ENCODE measurements at places on chromosomes 3 and 15.

- DNase-seq = no peak
Observed at GRCh38 chr15:101486696-101487459, 2.6 kb downstream of the PCSK6 start.

GRCh38 chr15:35737441-35737840, 191.5 kb upstream of the DPH6 start:
- no peak for DNase-seq

DNA sequence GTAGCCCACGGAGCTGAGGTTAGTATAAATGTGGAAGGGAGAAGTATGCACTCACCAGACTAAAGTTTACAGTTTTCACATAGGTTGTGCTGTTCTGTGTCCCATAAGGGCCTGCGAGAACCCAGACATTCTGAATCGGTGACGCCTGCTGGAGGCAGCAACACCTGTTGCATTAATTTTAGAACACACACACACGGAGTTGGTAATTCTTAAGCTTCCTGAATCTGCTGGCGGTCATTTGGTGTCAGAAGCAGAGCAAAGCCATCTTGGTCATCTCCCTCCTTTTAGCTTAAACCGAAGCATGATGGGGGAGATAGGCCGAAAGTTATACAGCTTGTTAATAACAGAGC, 41.1 kb upstream of the AP3B2 start:
- DNase-seq = no peak

- DNase-seq = no peak
Observed at GRCh38 chr3:33392703-33393125, 47.5 kb downstream of the UBP1 start.

- DNase-seq = no peak
Observed at GRCh38 chr3:43373560-43373928, 87.2 kb downstream of the SNRK start.

DNA sequence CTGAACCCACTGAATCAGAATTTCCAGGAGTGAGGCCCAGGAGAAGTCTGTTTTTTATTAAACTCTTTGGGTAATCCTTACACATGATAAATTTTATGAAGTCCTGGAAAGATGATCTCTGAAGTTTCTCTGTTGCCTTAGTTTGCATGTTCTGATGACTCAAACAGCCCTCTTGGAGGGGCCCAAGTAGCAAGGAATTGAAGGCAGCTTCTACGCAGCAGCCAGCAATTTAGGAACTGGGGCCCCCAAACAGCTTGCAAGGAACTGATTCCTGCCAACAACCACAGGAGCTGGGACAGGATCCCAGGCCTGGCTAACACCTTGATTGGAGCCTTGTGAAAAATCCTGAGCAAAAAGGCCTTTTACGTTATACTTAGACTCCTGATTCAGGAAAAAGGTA, 5.4 kb upstream of the ACP3 start:
- no peak for DNase-seq

- no peak for DNase-seq
Observed at GRCh38 chr15:90393040-90393439, 5.0 kb downstream of the IQGAP1 start.

DNA sequence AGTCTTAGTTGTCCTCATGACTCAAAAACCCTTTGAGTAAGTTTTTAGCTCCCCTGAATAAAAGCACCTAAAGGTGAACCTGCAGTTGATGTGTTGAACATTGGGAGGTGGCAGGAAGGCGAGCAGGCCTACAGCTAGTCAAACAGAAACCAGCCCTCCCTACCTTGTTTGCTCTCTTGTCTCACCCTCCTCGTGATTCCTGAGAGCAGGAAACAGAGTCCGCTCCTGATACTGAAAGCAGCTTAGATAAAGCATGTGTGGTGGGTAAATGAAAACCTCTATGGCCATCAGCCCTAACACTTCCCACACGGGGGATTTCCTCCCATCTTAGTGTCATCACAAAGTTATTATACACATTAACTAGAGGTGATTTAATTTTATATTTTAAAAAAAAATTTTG, 21.8 kb upstream of the CLDN18 start:
- DNase-seq = no peak

DNA sequence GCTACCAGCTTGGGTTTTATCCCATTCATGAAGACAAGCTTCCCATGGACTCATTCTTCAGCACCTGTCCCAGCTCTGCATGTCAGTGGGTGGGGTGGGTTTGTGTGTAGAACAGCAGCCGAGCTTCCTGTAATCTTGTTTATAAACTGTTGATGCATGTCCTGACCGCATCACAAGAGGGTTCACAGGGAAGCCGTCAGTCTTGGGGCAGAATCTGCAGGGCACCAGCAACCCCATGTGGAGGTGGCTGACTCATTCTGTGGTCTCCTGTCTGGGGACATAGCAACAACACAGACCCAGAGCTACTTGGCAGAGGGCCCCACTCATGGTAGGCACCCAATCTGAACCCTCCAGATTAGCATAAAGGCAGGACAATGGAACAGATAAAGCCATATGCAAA, 35.6 kb downstream of the DAPK2 start:
- peak; percentile 83 for DNase-seq

- DNase-seq = no peak
Observed at GRCh38 chr3:179421500-179421899, 29.8 kb downstream of the GNB4 start.

DNA sequence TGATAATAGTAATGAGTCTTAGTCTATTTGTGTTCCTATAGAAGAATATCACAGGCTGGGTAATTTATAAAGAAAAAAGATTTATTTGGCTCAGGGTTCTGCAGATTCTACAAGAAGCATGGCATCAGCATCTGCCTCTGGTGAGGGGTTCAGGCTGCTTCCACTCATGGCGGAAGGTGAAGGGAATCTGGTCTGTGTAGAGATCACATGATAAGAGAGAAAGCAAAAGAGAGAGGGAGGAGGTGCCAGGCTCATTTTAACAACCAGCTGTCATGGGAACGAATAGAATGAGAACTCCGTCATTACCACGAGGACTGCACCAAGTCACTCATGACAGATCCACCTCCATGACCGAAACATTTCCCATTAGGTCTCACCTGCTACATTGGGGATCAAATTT, 664.0 kb upstream of the SGO1 start:
- DNase-seq = no peak

DNA sequence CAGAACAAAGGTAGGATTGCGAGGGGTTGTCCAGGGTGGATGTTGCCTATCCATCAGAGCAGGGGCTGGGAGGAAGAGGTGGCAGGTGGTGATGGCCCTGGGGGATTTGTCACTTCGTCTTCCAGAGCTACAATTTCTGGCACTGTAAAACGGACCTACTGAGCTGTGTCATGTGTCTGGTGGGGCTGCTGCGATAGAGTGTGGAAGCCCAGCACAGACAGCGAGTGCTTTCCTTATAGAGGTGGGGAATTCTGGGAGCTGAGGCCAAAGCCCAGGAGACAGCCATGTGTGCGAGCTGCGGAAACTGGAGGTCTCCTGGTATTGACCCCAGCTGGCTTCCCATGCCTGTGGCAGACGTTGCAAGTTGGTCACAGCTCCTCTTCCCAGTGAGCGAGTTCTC, 61.2 kb upstream of the SEC22A start:
- no peak for DNase-seq

- no peak for DNase-seq
Observed at GRCh38 chr3:38628835-38629234, 20.7 kb downstream of the SCN5A start.

DNA sequence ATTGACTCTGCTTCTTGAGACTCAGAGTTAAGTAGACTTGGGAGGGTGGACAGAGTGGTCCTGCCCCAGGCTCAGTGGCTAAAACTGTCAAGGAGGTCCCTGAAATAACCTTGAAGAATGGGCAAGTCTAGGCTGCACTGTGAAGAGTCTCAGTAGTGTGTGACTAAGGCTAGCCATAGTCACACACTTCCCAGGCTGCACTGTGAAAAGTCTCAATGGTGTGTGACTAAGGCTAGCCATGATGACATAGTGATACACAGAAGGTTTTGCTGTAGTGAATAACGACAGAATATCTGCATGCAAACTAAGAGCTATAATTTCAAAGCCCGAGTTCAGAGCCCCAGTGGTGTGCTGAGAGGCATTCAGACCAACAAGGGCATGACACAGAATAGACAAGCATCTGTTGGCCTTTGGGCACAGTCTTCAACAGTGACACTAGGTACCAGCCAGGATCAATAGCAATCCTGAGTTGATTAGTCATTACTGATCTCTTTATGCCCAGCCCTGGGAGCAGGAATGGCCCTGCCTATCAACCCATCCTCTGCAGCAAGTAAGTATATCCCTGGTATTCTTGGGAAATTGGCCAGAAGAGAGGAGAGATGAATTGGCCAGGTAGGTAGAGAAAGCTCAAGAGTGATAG, 72.4 kb upstream of the BBX start:
- DNase-seq = no peak

DNA sequence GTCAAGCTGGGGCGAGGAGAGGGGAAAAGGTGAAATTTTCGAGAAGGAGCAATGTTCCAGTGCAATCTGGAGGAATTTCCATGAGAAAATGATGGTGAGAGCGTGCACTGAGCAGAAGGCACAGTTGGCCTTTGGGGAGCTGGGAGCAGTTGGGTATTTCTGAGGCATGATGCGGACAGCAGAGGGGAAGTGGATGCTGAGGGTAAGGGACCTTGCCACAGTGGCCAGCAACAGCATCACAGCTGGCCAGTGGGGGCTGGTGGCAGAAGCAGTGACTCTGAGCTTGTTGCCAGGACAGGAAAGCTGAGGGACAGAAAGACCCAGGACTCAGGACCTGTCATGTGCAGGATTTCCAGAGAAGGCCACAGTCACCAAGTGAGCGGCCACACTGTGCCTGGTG, 98.9 kb downstream of the LSM3 start:
- DNase-seq = no peak

GRCh38 chr3:113008117-113008516, 17.3 kb downstream of the GTPBP8 start:
- no peak for DNase-seq

- DNase-seq = no peak
Observed at GRCh38 chr3:18417904-18418572, 7.1 kb downstream of the SATB1 start.

DNA sequence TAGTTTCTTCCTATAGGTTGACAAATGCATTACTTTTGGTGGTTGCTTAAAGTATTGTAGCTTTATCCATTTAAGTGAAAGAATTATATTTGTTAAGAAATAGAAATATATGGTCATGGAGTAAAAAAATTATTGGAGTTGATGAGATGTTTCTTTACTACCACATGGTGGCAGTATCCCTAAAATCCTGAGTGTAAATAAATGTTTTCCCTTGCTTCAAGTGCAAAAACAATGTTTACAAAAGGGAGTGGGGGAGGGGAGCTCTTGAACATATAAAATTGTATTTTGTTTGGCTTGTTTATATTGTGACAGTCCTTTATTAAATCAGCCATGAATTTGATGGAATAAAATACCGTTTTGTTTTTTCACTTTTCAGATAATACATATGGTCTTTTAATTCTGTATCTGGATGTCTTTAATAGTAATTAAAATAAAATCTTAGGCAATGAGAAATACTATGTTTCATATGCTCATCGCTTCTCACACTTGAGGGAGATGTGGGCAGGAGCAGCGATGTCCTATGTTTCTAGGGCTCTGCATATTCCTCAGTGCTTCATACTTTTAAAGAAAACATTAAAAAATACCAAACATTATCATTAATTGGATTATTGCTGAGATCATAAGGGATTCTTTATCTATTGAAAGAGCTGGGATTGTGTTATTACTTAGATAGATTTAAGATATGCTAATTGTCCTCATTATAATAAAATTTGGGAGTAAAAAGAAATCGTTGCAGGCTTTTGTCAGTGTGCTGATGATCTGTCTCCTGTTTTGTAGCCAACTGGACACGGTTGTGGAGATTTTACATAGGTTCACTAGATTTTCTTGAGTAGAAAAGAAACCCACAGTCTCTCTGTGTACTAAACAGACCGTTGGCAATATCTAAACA, 349.7 kb downstream of the TUSC7 start:
- DNase-seq = no peak

- DNase-seq = peak; percentile 92
Observed at GRCh38 chr15:88638626-88639372, at the start of gene ISG20. TSS of gene ISG20 (plus strand) at chr15:88639016. CDS start at chr15:88639367, 351 bp downstream.

GRCh38 chr3:83035704-83036010, 1274.2 kb upstream of the GBE1 start:
- DNase-seq = no peak

DNA sequence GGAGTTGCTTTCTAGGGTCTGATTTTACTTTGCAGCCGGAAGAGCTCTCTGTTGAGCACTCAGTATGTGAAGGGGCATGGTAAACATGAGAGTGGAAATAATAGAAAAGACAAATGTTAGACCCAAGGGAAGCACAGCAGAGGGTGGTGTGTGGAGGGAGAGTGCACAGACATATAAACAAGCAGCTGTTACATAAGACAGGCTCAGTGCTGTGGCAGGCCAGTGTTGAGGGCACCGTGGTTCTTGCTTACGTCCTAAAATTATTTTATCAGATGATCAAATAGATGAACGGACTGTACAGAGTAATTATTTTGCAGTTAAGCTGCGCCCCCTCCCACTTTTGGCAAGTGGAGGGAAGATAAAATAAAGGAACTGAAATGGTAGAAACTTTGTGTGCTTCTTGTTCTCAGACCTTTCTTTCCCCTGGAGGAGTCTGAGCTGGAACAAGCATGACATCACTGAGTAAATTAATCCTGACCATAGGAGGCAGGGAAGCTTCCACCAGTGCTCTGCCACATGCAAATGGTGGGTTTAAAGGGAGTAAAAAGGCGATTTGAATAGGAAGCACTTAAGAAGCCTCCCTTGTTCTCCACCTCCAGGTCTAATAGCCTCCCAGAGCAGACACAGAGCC, 205.6 kb downstream of the IL20RB start:
- no peak for DNase-seq

Data from activated CD8-positive, alpha-beta memory T cell treated with anti-CD3 and anti-CD28 coated beads for 4 hours (primary cell).